ENCODE measurements at places on chromosomes 16 and 17. TPM values are rescaled to one million over a fixed set of nuclear protein-coding genes. Genes with fewer than 3 reads are reported as not detected.

Gene TUBB3
- 235 TPM for total RNA-seq

Gene OMG
- total RNA-seq: not detected

Gene PRPSAP2
- 48.3 TPM for total RNA-seq

Gene JUP
- total RNA-seq: 131 TPM

Gene ACE
- 0.64 TPM for total RNA-seq

Gene SLC16A13
- 9.2 TPM for total RNA-seq

Gene SYNGR3
- 8.2 TPM for total RNA-seq

Gene SLC5A10
- 0.23 TPM for total RNA-seq

Gene SYT17
- total RNA-seq: 13.6 TPM

Gene SHCBP1
- total RNA-seq: 36.0 TPM

Gene OR4D1
- total RNA-seq: 0.02 TPM

Gene MILR1
- 2.0 TPM for total RNA-seq

Gene NPIPB2
- 3.9 TPM for total RNA-seq

Gene RNF112
- total RNA-seq: 0.28 TPM

Gene PTRH2
- 125 TPM for total RNA-seq

Gene MPV17L
- total RNA-seq: 4.4 TPM

Gene TBC1D16
- total RNA-seq: 6.0 TPM

Data from A549 treated with CORT108297 at 1 μM for 4 hours (cell line).